Metanephros (tissue), 2 donors: ENCODE measurements at places on chromosomes 3 and 15. TPM values are rescaled to one million over a fixed set of nuclear protein-coding genes. Genes with fewer than 3 reads are reported as not detected.

Gene MUC13
- not detected for total RNA-seq

Gene HRG
- total RNA-seq = 0.88 TPM

Gene IGSF11
- 4.8 TPM for total RNA-seq

Gene PHLDB2
- 99.8 TPM for total RNA-seq

Gene DNAJA4
- 32.1 TPM for total RNA-seq

Gene WDR73
- total RNA-seq = 38.4 TPM

Gene CCDC54
- total RNA-seq = not detected

Gene HEG1
- 49.2 TPM for total RNA-seq

Gene TGM4
- total RNA-seq = not detected

Gene BCL2A1
- total RNA-seq = 8.2 TPM

Gene SPTSSB
- total RNA-seq = 7.4 TPM

Gene CGNL1
- 40.1 TPM for total RNA-seq

Gene DNAH12
- total RNA-seq = 0.41 TPM

Gene GOLIM4
- 40.2 TPM for total RNA-seq

Gene MAGEL2
- total RNA-seq = 5.4 TPM

Gene SCN5A
- 0.76 TPM for total RNA-seq

Gene FSIP1
- total RNA-seq = 1.2 TPM

Gene GP5
- total RNA-seq = 1.6 TPM

Gene LMAN1L
- total RNA-seq = not detected

Gene CHL1
- 23.9 TPM for total RNA-seq

Gene CPEB1
- 3.1 TPM for total RNA-seq

Gene ITPKA
- 0.47 TPM for total RNA-seq

Gene CPN2
- total RNA-seq = 0.12 TPM

Gene EFL1
- 17.5 TPM for total RNA-seq

Gene PLD1
- total RNA-seq = 29.8 TPM

Gene ALS2CL
- total RNA-seq = 12.2 TPM

Gene GOLGA6L10
- total RNA-seq = 7.0 TPM

Gene VEPH1
- total RNA-seq = 47.6 TPM

Gene USP50
- total RNA-seq = 1.4 TPM

Gene SEMA3G
- 10.2 TPM for total RNA-seq

Gene ATP13A5
- total RNA-seq = not detected

Gene EBLN2
- total RNA-seq = 12.1 TPM

Gene CLDN1
- 36.4 TPM for total RNA-seq

Gene PLCL2
- 37.5 TPM for total RNA-seq

Gene TRANK1
- total RNA-seq = 13.1 TPM

Gene RPP25
- total RNA-seq = 3.0 TPM

Gene ARL6
- total RNA-seq = 18.0 TPM

Gene NTRK3
- total RNA-seq = 27.2 TPM

Gene LYZL4
- not detected for total RNA-seq
